ENCODE measurements at places on chromosomes 11 and 22.

DNA sequence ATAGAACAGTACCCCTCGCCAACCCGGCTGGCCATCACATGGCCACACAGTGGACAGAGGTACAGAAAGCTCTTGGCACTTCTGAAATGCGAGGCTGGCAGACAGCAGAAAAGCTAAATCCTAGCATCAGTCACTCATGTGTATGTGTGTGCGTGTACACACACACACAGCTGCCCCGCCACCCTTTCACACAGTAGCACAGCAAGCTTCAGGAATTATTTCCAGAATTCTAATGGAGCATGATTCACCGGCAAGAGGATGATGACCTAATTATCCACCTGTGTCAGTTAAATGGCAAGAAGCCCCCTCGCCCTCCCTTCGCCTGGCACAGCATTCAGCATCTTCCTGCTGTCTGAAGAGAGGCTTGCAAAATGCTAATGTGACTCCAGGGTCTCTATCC lies 336.0 kb downstream of the SHANK2 start:
- DNase-seq: no peak

DNA sequence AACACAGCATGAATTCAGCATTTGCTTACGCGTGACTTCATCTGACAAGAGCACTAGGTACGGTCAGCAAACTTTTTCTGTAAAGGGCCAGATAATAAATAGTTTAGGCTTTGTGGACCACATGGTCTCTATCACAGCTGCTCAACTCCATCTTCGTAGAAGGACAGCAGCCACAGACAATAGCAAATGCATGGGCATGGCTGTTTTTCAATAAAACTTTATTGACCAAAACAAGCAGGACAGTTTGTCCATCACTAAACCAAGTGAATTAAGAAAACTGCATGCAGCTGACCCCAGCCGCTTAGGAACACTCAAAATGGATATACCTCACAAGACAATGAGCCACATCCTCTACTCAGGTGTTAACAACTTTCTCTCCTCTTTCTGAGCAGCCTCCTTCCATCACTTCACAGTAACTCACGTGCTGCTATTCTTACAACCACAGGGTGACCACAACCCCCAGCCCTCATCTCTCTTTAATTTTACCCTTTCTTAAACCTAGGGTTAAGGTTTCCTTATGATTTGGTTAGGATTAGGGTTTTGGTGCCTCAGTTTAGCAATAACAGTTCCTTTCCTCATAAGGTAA lies 22.7 kb upstream of the ARHGAP32 start:
- DNase-seq: no peak

DNA sequence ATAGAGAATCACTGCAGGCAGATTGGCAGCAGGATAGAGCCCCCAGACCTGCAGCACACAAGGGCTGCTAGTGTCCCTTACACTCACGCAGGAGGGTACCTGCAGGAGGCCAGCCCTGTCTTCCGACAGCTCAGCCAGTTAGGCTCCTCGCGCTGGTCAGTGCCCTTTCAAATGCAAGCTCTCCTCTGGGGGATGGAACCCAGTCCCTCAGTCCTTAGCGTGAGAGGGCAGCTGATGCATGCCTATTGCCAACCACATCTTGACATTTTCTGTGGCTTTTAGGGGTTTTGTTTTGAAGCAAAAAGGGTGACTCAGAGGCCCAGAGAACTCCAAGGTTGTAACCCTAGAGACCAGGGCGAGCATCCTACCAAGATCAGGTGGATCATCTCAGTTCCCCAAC lies 40.0 kb downstream of the WNT11 start:
- no peak for DNase-seq

DNA sequence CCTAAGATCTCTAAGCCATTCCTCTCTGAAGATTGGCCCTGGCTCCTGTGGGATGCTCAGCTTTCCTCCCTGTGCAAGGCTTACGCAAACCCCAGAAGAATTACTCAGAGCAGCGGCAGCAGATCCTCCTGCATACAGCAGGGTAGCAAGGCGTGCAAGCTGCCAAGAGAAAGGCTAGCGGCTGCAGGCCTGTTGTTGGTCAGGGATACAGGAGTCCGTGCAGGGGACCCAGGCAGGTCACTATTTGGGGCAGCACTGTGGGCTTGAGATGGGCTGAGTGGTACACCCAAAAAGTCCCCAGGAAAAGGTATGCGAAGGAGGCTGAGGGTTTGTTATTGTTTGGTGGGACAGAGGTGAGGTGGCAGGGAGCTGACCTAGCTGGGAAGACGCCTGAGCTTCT lies 1.5 kb downstream of the GLB1L2 start:
- DNase-seq: no peak

GRCh38 chr11:76560219-76560618 lies 110.3 kb downstream of the LRRC32 start:
- peak; percentile 31 for DNase-seq

GRCh38 chr22:45120931-45121330 lies 42.8 kb upstream of the NUP50 start:
- DNase-seq: no peak
